ENCODE measurements at places on chromosomes 16 and 17.

DNA sequence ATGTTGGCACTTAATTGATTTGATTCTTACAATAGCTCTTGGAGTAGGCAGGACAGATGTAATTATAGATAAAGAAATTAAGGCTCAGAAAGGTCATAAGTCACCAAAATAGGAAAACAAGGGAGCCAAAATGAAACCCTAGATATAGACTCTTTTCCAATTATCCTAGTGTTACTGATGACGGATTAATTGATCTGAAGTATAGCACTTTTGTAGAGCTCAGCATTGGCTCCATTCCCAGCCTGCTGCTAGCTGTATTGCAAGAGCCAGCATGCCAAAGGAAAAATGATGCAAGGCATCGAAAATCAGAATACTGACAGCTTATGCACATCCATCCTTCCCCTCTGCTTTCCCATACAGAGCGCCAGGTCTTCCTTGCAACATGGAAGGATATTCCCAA, 21.6 kb upstream of the RASL10B start:
- no peak for DNase-seq

DNA sequence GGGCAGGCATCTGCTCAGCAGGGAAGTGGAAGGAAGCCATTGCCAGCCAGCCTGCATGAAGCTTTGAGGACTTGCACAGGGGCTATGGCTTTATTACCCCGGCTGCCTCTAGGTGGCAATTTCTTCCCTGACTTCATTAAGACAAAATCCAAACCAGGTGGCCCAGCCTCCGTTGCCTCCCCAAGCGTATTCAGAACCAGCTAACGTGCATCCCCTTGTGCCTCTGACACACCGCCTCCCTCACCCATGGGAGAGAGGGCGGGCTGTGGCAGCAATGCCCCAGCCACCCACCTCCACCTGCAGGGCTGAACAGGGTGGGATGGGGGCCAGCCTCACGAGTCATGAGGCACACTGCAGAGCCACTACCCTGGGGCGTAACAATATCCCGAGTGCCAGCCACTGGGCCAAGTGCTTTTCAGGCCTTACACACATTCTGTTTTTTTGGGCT, 6.8 kb downstream of the KIFC3 start:
- no peak for DNase-seq

DNA sequence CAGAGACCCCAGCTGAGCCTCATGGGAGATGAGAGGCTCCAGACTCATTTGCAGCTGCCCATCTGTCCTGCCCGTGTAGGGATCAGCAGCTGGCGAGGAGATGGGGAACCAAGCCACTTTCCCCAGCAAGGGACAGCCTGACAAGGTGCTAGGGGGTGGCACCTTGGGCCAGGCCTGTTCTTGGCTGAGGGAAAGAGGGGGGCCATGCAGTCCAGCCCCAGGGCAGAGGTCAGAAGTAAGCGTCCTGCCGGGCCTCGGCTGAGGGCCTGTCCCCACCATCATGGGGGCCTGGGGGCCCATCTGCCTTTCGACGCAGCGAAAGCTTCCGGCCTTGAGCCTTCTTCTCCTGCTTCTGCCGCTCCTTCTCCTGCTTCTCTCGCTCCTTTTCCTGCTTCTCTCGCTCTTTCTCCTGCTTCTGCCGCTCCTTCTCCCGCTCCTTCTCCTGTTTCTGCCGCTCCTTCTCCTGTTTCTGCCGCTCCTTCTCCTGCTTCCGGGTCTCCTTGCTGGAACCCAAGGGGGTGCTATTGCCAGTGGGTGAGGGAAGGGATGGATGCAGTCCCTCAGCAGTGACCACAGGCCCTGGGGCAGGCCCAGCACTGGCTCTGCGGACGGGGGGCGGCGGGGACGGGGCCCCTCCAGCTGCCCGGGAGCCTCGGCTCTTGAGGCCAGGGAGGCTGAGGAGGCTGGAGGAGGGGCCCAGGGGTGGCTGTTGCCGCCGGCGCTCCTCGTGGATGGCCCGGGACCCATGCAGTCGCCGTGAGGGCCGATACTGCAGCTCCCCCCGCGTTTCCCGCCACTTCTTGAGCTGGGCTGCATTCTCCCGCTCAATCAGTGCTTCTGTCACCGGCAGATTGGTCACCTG, 2.8 kb upstream of the CD2BP2 start:
- DNase-seq: no peak

- DNase-seq: no peak
Observed at GRCh38 chr17:38864636-38865398, 5.0 kb upstream of the LASP1 start.

DNA sequence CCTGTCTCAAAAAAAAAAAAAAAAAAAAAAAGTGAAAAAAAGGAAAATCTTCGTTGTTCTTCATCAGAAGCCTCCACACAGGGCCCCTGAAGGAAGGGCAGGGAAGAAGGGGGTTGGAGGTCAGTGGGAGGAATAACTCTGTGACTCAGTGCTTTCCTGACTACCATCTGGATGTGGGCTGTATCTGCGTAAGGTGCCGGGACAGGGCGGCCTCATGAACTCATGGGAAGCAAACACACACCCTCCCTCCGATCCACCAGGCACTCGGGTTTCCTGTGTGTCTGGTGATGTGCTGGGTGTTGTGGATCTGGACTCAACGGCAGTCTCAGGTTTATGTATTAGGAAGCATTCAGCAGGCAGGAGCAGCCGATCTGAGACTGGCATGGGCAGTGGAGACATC, 691.6 kb downstream of the WWOX start:
- DNase-seq: no peak

Measured in stimulated activated CD4-positive, alpha-beta T cell treated with anti-CD3 and anti-CD28 coated beads, Interleukin-1b, Interleukin-23, amount 100 ng/mL, for 4 hours (primary cell).